Small intestine (tissue), 16 donors: ENCODE measurements at places on chromosomes 2 and 18.

DNA sequence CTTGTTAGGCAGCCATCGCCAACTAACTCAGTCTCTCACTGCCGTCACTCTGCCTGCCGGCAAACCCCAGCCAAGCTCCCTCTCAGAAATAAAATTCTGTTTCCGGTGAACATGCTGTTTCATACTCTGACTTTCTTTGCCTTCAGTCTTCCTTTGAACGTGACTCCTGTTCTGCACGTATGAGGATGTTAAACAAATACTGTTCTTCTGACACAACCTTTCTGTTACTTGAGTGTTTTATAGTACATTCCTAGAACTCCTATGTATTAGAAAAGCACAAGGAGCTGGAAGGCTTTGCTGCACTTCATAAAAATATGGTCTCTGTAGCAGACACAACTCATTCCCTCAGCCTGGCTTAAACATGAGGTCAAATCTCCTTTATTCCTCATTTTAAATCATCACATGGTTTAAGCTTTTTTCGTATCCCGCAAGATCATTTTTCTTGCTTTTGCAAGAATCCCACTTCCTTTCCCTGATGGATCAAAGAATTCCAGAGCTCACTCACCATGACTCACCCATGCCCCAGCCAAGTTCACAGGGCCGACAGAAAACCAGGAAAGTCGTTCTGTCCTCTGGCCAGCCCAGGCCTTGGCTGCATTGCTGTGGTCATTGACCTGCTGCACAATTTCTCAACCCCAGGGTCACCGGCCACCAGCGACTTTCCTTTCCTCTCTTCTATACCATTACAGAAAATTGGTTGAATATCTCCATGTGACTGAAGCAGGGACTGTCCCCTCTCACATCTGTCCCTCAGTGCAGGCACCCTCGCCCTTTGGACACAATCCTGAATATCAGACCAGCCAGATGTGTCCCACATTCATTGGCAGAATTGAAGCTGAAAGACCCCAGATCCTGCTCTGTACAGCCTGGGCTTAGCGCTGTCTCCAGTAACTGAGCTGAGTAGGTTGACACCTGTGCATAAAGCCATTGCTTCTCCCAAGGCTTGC lies 183.1 kb upstream of the ARL4C start:
- H3K4me3 ChIP-seq = no peak overlapping the region
- H3K27me3 ChIP-seq = no peaks in the 10 kb centered on the region
- no peaks in the 10 kb centered on the region for H3K36me3 ChIP-seq

- no peaks in the 10 kb centered on the region for H3K27me3 ChIP-seq
- DNase-seq = no peak
- H3K36me3 ChIP-seq = no peaks in the 10 kb centered on the region
- peaks cover 16% of the 10 kb centered on the region for H3K4me1 ChIP-seq
- H3K27ac ChIP-seq = no peak overlapping the region
- H3K4me3 ChIP-seq = no peak overlapping the region
Observed at GRCh38 chr2:109632158-109632789, 18.1 kb downstream of the SOWAHC start.

- no peak overlapping the region for H3K4me3 ChIP-seq
- H3K36me3 ChIP-seq = no peaks in the 10 kb centered on the region
- H3K27me3 ChIP-seq = no peaks in the 10 kb centered on the region
- H3K4me1 ChIP-seq = no peaks in the 10 kb centered on the region
- no peak for DNase-seq
Observed at GRCh38 chr2:53505826-53506225, 261.8 kb upstream of the CHAC2 start.

DNA sequence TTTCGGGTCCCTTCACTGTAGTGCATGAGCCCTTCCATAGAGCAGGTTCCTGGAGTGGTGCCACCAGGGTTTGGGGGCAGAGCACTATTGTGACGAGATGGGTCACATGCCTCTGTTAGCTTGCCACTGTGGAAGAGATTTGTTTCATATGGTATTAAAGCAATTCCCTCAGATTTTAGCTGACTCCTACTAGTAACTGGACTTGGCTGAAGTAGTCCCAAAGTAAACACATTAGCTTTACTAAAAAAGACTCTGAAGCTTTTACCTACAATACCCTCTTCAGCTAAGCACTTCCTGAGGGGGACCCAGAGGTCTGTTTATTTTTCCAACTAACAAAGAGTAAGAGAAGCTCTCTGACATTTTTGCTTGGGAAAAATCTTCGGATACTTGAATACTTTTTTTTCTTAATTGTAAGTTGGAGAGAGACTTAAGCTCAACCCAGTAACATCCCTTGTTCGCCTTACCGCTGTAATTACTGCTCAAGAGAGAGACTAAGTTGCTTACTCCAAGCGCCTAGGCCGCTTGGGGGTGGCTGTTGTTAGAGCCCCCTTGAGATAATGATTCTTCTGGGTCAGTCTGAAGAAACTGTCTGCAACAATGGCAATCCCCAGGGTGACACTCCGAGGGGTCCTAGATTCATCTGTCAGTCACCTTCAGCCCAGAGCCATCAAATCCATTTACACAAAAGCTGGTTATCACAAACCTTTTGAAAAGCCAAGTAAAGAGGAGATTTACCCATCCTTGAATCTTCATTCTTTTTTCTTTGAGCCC lies 177.4 kb downstream of the FIGN start:
- DNase-seq = no peak
- no peak overlapping the region for H3K27ac ChIP-seq
- H3K4me1 ChIP-seq = no peaks in the 10 kb centered on the region
- H3K27me3 ChIP-seq = no peaks in the 10 kb centered on the region
- H3K4me3 ChIP-seq = no peak overlapping the region

DNA sequence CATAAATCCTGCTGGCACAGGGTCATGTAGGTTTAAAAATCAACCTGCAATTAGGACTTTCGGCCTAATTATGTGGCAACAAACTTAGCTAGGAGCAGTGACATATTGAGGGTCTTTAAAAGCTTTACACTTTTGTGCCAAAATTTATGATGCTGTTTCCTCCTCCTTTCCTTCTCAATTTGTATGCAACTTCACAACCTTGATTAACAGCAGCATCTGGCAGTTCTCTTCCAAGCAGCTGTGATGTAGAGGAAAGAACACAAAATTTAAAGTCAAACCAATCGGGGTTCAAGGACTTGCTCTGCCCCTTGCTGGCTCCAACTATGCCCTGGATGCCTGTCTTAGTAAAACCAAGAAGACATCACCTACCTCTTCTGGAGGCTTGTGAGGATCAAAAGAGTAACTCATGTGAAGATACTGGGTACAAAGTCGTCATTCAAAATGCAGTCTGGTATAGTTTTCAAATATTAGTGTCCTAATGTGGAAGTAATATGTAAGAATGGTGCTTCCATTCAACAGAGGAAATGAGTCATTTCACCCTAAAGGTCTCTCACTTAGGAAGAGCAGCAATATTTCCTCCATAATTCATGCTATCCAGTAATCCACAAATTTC lies 94.7 kb downstream of the ANKRD44 start:
- no peak overlapping the region for H3K27ac ChIP-seq
- no peak overlapping the region for H3K4me3 ChIP-seq
- H3K27me3 ChIP-seq = no peaks in the 10 kb centered on the region
- no peaks in the 10 kb centered on the region for H3K36me3 ChIP-seq

GRCh38 chr18:36411745-36412168 lies 114.2 kb downstream of the FHOD3 start:
- DNase-seq = no peak
- H3K36me3 ChIP-seq = no peaks in the 10 kb centered on the region
- no peaks in the 10 kb centered on the region for H3K27me3 ChIP-seq
- no peak overlapping the region for H3K27ac ChIP-seq
- H3K4me1 ChIP-seq = no peaks in the 10 kb centered on the region

GRCh38 chr2:235921508-235922191 lies 246.5 kb downstream of the GBX2 start:
- H3K4me3 ChIP-seq = no peak overlapping the region
- H3K4me1 ChIP-seq = no peaks in the 10 kb centered on the region
- H3K27me3 ChIP-seq = no peaks in the 10 kb centered on the region
- DNase-seq = no peak
